NCI-H69 (cell line): ENCODE measurements at places on chromosomes 4 and X.
A peak's percentile ranks its signal among the peaks of the same experiment; 100 is the strongest.

DNA sequence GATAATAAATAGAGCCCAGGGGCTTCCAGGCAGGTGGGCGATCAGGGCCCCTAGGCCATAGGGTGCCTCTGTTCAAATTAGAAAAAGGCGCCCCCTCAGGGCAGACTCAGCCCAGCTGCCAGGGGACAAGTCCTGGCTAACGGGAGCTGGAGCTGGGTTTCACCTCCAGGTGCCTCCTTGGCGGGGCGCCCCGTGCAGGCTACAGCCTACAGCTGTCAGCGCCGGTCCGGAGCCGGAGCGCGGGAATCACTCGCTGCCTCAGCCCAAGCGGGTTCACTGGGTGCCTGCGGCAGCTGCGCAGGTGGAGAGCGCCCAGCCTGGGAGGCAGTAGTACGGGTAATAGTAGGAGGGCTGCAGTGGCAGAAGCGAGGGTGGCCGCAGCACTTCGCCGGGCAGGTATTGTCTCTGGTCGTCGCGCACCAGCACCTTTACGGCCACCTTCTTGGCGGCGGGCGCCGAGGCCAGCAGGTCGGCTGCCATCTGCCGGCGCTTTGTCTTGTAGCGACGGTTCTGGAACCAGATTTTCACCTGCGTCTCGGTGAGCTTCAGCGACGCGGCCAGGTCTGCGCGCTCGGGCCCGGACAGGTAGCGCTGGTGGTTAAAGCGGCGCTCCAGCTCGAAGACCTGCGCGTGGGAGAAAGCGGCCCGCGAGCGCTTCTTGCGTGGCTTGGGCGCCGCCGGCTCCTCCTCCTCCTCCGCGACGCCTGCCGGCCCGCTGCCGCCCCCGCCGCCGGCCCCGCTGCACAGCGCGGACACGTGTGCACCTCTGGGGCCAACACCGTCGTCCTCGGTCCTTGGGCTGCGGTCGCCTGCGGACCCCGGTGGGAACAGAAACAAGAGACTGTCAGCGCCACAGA is 2.4 kb downstream of the NKX3-2 start:
- no peak for DNase-seq

DNA sequence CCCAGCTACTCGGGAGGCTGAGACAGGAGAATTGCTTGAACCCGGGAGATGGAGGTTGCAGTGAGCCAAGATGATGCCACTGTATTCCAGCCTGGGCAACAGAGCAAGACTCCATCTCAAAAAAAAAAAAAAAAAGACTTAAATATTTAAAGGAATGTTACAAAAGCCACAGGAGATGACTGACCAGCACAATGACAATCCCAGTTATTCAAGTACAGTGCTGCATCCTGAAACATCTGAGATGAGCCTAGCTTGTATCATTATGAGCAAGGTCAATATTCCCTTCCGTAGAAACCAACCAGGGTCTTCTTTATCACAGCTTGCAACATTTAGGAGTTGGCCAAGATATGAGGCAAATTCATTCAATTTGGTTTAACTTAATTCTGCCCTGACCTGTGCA is 38.6 kb downstream of the LNX1 start:
- no peak for DNase-seq

DNA sequence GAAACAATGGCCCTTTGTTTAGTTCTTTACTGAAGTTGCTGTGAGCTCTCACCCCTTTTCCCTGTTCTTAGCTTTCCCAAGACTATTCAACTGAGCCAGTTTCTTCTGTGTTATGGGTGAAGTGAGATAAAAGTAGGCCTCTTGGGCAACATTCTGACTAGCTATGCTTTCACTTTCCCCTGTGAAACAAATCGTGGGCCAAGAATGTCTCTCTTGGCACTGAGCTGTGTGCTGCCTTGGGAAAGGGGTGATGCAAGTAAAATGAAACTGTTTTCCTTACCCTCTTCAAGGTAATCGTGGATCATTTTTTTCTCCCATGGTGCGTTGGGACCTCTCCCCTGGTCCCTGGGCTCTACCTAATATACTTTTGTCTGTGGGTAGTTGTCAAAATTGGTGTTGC is 653.9 kb upstream of the MAGEB2 start:
- DNase-seq = no peak

- no peak for DNase-seq
Observed at GRCh38 chr4:109134268-109134667, 168.2 kb downstream of the COL25A1 start.

DNA sequence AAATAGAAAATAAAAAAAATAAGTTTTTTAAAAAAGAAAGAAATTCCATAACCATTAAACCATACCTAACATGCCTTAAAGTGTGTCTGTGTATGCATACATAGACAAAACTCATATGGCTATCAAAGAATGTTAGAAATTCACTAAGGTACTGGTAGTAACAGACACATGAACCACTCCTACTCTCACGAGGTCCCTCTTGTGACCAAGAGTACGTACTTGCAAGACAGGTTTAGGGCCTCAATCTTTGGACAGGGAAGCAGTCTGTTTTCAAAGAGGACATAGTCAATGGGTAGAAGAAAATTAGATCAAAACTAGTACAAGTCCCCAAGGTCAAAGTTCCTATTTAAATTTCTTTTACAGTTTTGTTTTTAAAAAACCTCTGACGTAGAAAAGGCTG is 117.3 kb downstream of the CHM start:
- DNase-seq = no peak

GRCh38 chr4:107392951-107393350 is 327.1 kb downstream of the PAPSS1 start:
- DNase-seq = no peak

- peak; percentile 3 for DNase-seq
Observed at GRCh38 chr4:36039026-36039425, 205.3 kb downstream of the ARAP2 start.

DNA sequence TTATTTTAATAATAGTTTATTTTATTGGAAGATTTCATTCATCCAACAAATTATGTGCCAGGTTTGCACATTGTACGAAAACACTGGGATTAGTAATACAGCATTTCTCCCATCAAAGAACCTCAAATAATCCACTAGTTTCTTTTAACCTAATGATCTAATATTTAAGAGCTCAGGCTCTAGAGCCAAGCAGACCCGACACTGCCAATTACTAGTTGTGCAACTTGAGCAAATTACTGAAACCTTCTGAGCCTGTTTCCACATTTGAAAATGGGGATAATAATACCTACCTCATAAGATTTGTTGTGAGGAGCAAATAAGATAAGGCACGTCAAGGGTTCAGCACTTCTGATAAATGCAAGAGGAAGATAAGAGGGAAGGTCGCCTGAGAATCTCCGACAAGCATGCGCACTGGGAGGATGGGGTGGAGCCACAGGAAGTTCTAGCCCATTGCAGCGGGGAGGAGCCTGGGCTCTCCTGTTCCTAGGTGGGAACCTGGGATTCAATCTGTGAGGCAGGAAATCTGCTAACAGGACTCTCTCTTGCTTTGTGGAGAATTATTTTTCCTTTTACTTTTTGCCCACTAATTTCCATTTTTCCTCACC is 141.5 kb upstream of the SMAD1 start:
- peak; percentile 49 for DNase-seq

DNA sequence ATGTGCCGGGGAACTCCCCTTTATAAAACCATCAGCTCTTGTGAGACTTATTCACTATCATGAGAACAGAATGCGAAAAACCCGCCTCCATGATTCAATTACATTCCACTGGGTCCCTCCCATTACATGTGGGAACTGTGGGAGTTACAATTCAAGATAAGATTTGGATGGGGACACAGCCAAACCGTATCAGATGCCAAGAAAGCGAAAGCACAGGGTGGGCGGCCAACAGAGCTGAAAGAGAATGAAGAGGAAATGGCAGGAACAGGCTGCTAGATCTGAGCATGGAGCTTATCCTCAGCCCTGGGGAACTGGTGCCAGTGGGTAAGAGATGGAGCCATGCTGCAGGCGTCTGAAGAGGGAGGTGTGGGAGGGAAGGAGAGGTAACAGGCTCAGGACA is 117.7 kb upstream of the PNPLA4 start:
- DNase-seq = no peak

- no peak for DNase-seq
Observed at GRCh38 chr4:132114885-132115284, 1034.2 kb upstream of the PCDH10 start.

DNA sequence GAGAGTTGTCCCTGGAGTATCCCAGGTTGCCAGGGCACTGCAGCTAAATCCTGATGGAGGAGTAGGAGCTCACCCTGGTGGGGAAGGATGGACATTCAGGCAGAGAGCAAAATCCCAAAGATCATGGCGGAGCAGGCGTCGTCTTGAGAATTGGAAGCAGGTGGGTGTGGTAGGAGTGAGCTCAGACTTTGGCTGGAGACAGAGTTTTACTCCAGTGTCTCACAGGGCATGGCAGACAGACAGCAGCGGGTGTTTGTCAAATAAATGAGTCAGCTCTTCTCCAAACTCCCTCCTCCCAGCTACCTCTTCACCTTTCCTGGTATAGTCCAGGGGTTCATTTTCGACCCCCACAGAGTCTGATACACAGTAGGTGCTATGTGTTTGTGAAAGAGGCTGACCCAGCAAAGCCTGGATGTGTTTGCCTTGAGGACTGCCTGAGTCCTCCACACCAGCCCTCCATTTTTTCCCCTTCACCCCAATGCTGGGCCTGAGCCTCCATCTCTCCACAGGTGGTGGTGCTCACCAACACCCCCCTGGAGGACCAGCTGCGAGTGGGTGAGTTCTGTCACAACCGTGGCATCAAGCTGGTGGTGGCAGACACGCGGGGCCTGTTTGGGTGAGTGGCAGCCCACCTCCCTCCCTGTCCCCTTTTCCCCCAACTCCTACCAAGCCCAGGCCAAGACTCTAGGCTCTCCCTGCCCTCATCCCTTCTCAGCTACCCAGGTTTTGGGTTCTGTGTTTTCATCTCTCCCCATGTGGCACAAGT is 6.9 kb downstream of the UBA1 start:
- DNase-seq = peak; percentile 7

DNA sequence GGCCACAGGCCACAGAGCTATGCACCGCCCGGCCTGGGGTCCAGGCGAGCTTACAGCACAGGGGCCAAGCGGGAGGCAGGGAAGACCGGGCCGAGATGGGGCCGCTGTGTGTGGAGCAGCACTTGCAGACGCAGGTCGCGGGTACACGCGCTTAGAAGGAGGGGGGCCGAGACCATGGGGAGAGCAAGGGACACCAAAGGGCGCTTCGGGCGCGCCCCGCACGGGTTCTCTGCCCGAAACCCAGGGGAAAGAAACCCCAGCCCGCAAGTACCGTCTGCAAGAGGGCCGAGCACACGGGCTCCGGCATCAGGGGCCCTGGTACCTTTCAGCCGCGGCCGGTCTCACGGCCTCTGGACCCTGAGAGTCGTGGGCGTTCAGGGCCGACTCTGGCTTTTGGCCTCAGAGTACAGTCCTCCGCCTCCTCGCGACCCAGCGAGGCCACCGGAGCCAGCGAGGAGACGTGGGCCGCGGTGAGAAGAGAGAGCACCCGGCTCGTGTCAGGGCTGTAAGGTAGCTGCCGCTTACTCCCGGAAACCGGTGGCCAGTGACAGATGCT is 342 bp downstream of the EOLA2 start:
- peak; percentile 26 for DNase-seq

DNA sequence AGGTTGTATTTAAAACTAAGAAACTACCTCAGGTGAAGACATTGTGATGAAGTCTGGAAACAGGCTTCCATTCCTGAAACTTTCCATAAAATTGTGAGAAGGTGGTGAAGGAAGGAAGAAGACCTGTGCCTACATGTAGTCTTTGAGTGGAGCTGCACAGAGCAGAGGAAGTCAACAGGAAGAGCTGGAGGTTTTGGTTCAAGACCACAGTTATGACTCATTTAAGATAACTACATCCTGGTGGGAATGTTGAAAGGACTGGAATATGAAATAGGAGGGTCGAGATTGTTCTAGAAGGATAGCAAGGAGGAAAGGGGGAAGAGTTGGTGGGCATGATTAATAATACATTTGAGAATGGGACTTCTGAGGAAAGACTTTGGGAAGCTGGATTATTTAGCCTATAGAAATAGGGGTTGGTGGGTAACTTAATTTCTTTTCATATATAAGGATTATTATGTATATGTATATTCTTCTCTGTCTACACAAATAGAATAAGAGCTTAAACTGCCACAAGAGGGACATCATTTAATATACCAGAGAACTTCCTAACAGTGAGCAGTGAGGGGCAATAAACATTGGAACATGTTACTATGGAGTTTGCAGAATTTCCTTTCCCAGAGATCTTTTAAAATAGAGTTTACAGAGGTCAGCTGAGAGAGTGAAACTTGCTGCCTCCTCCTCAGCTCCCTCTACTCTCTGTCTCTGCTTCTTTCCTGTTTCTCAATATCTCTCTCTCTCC is 23.5 kb downstream of the AWAT2 start:
- no peak for DNase-seq

DNA sequence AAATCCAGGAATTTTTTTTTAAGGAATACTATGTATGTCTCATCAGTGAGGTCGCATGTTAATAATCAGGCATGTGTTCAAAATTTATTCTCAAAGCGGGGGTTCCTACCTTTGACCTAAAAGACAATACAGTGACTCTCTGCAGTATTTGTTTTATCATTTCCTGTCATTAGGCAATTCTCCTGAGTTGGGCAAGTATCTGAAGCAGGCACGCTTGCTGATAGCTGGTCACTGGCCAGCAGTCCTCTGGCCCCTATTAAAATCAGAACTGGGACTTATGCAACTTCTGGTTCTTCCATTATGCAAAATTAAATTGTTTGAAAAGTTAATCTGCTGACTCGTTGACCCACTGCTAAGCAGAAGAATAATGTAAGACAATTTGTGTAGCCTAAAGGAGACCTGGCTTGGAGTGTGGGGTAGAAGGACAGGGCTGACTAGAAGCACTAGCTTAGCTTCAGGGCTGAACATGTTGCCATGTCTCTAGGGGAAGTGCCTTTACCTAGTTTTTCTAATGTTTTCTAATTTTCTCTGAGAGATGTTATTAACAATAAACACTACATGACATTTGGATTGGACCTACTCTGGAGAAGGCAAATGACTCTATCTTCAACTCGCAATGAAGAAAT is 36.0 kb upstream of the GABRA2 start:
- DNase-seq = no peak

GRCh38 chr4:75655562-75655961 is 17.6 kb downstream of the G3BP2 start:
- no peak for DNase-seq

- DNase-seq = peak; percentile 10
Observed at GRCh38 chrX:17042037-17042436, 95.6 kb downstream of the REPS2 start.

DNA sequence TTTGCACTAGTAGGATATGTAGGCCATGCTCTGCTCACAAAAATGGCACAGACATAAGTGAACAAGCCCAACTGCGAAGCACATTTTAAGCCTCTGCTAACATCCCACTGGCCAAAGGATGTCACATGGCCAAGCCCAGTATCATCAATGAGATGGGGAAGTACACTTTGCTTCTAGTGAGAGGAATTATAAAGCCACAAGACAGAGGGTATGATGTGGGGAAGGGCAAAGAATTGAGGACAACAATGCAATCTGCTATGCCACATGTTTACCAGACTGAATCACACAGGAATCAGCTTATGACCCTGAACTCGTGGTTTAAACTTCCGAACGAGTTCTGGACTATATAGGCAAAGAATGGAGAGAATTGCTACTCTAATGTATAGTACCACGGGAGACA is 39.1 kb downstream of the SUPT20HL1 start:
- DNase-seq = no peak
